Fibroblast of skin of left biceps (primary cell): ENCODE measurements at places on chromosomes 6 and 20.
A peak's percentile ranks its signal among the peaks of the same experiment; 100 is the strongest.

GRCh38 chr6:73565767-73566485 is 45.1 kb upstream of the EEF1A1 start:
- peak; percentile 21 for DNase-seq

DNA sequence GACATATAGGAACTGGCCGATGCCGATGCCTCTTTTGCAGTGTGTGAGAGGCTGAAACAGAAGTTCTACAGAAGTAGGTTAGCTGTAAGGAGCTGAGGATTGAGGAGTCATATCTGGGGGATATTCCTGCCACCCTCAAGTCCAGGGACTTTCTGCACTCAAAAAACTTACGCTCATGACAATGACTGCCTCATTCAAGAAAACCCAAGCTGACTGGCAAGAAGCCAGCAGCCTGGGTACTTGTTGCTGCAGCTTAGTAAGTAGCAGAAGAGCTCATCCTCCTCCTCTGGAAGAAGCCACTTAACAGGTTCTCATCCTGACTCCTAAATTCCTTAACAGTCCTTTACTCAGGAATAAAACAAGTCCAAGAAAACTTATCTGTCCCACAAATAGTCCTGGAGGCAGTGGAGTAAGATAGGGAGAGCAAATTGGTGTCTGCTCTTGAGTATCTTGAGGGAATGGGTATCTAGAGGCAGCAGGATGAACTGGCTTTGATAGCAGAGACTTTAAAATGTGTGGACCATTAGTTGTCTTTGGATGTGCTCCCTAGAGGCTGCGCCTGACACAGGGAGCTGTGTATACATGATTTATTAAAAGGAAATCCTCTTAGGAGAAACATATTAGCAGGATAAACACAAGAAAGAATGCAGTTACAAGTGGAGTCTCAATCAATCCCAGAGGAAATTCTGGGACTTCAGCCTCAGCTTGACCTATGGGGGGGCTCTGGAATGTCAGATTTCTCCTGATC is 7.4 kb downstream of the CALHM5 start:
- DNase-seq: no peak

DNA sequence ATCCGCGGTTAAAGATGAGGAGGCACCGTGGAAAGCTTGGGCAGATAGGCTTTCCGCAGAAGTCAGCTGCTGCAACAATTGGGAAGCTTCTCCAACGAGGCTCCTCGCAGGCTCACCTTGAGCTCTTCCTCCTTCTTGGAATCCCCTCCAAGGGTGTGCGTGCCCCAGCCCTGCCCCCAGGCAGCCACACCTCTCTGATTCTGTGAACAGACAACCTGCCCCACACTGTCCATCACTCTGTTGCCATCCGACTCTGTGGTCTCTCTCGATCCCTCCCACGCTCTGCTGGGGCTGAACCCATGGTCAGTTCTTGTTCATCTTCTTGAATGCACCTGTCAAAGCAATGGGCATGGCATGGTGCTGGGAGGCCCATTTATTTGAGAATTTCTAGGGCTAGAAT is 31.5 kb downstream of the PACSIN1 start:
- DNase-seq: no peak

GRCh38 chr6:53845280-53846195 is 50.7 kb downstream of the LRRC1 start:
- DNase-seq: no peak

DNA sequence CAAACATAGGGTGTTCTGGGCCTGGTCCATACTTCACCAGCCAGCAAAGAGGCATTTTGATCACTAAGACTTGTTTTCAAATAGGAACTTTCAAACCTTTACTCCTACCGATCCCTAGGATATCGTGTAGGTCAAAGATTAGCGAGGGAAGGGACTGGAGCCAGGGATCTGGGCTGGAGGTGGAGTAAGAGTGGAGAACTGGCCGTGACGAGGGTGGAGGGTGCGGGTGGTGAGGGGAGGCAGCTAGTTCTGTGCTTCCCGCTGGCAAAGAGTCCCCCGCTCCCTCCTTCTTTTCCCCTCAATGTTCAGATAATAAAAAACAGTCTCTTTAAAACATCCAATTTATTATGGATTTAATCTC is 189.2 kb downstream of the FOXC1 start:
- no peak for DNase-seq

DNA sequence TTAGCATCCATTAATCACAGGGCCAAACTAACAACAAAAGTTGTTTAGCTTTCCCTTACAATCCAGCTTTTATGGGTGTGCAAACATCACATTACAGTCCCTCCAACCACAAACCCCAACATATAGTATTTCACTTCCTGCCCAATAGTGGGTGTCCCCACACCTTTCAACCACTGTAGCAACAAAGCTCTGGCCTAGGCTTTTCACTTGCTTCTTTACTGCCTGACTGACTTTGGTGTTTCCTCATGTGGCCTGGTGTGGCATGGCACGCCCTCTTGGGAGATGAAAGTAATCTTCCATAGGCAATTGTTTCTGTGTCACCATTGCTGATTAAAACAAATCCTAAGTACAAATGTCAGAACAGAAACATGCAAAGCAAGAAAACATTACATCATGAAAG is 46.3 kb downstream of the MCM8 start:
- no peak for DNase-seq

DNA sequence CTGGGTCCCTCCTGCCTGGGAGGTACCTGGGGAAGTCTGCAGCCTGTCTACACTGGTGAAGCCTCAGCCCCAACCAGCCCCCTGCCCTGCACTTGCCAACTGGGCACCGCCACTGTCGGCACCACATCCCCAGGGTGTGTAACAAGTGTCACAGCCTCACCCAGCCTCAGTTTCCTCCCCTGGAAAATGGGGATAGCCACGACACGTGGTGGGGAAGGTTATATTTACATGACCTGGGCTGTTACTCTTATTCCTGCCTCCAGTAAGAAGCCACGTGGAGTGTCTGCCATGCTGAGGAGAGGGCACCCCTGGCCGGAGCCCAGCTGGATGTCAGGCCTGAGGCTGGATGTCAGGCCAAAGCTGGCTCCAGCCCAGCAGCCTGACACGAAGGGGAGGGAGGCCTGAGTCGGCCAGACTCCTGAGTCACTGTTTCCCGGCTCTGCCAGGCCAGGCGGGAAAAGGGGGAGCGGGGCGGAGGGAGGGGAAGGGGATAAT is 44.9 kb downstream of the SNAI1 start:
- no peak for DNase-seq
